ENCODE measurements at places on chromosomes 3 and 15. TPM values are rescaled to one million over a fixed set of nuclear protein-coding genes. Genes with fewer than 3 reads are reported as not detected.

- no peak overlapping the region for H3K27ac ChIP-seq
- no peaks in the 10 kb centered on the region for H3K4me1 ChIP-seq
- no peak for DNase-seq
- H3K36me3 ChIP-seq: no peaks in the 10 kb centered on the region
Measured at GRCh38 chr15:77656294-77656693, 23.6 kb upstream of the LINGO1 start.

- no peak overlapping the region for H3K27ac ChIP-seq
- no peak overlapping the region for H3K4me3 ChIP-seq
- DNase-seq: no peak
- H3K4me1 ChIP-seq: no peaks in the 10 kb centered on the region
- no peaks in the 10 kb centered on the region for H3K27me3 ChIP-seq
Measured at GRCh38 chr3:116433552-116433951, 11.7 kb downstream of the LSAMP start.

- H3K36me3 ChIP-seq: no peaks in the 10 kb centered on the region
- no peaks in the 10 kb centered on the region for H3K27me3 ChIP-seq
- no peaks in the 10 kb centered on the region for H3K4me1 ChIP-seq
- no peak overlapping the region for H3K27ac ChIP-seq
Measured at GRCh38 chr3:179421500-179421899, 29.8 kb downstream of the GNB4 start.

DNA sequence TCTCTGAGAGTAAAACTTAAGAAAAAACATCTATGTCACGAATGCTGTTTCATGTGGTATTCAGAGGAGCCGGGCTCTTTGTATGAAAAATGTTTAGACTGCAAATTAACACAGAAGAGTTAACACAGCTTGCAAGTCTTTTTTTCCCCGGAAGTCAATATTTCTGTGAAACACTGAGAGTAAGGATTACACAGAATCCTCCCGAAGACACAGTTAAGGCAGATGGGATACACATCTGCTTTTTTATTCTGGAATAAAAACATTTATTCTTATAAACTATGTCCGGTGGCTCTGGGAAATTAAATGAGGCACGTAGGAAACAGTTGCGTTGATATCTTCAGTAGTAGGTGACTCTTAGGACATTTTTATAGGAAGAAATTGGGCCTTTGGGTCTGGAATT lies 180.6 kb downstream of the PTPRG start:
- H3K36me3 ChIP-seq: no peaks in the 10 kb centered on the region
- H3K4me1 ChIP-seq: no peaks in the 10 kb centered on the region
- H3K27me3 ChIP-seq: no peaks in the 10 kb centered on the region
- no peak overlapping the region for H3K27ac ChIP-seq

DNA sequence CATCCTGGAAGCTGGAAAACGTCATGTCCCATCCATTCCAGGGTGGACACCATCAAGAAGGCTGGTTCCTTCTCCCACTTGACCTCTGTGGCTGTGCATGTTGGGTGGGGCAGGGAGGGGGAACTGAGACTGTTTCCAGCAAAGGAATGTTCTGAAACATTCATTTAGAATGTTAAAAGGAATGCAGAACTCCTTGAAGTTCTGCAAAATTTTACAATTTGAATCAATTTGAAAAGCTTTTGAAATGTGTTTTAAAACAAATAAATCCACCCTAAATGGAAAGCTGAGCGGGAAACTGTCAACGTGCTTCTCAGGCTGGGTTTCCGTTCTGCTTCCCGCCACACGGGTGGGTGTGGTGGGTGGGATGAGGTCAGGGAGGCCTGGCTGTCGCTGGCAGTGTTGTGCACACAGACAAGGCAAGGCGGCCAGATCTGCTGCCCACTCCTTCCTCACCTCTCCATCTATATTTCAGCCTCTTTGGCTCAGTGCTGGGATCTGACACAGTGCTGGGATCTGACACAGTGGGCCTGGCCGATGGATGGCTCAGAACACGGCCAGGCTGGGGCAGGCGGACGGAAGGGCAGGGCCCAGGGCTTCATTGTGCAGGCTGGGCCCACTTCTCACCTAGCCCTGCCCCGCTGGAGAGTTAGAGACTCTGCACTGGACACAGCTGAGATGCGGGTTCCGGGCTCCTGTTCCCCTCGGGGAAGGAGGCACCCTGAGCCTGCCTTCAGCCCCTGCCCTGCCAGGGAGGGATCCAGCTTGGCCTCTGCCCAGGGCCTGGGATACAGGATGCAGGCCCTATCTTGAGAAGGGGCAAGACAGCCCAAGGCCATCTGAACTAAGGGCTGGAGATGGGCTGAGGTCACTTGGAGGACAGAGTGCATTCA lies 110.4 kb downstream of the TMEM266 start:
- no peak for DNase-seq
- H3K36me3 ChIP-seq: no peaks in the 10 kb centered on the region
- no peaks in the 10 kb centered on the region for H3K27me3 ChIP-seq
- H3K27ac ChIP-seq: no peak overlapping the region

DNA sequence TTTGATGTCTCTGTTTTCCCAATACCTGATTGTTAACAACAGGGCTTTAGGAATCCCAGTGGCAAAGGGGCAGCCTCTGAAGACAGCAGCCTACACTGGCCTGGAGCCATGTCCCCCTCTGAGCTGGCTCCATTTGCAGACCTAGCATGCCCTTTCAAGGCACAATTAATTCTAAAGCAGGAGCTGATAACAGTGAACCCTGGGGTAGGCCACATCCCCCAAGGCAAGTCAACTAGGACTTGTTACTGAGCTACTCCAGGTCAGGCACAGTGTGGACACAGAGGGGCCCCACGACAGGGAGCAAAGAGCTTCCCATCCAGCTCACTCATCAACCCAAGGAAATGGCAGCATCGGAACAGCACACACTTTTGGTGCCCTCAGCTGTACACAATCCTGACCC lies 51.9 kb downstream of the SPSB4 start:
- no peak for DNase-seq
- H3K36me3 ChIP-seq: no peaks in the 10 kb centered on the region
- no peaks in the 10 kb centered on the region for H3K4me1 ChIP-seq
- no peak overlapping the region for H3K4me3 ChIP-seq
- H3K27ac ChIP-seq: no peak overlapping the region

The HTD2 gene
- total RNA-seq: 4.5 TPM

GRCh38 chr15:81043281-81043934 lies 42.7 kb downstream of the TLNRD1 start:
- H3K36me3 ChIP-seq: no peaks in the 10 kb centered on the region
- no peak for DNase-seq
- no peaks in the 10 kb centered on the region for H3K27me3 ChIP-seq
- peaks cover 11% of the 10 kb centered on the region for H3K4me1 ChIP-seq

The ATP11B gene
- 114 TPM for total RNA-seq

The SNTN gene
- total RNA-seq: not detected

DNA sequence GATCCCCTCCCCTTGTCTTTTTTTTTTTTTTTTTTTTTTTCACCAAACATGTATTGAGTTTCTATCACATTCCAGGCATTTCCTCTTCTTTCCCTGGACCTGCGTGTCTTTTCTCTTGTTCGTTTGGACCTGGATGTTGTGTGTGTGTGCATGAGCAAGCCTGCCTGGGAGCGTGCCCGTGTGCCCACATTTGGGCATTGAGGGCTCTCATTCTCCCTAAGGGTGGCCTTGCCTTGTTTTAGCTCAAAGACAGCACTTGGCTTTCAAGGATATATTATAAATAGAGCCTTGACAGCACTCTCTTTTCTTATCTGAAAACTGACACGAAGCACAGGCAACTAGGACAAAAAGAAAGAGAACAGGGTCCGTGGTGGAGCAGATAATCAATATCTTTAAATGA lies 39.0 kb upstream of the SLC25A26 start:
- no peaks in the 10 kb centered on the region for H3K36me3 ChIP-seq
- H3K4me3 ChIP-seq: no peak overlapping the region
- H3K27ac ChIP-seq: no peak overlapping the region
- H3K4me1 ChIP-seq: no peaks in the 10 kb centered on the region
- DNase-seq: no peak

DNA sequence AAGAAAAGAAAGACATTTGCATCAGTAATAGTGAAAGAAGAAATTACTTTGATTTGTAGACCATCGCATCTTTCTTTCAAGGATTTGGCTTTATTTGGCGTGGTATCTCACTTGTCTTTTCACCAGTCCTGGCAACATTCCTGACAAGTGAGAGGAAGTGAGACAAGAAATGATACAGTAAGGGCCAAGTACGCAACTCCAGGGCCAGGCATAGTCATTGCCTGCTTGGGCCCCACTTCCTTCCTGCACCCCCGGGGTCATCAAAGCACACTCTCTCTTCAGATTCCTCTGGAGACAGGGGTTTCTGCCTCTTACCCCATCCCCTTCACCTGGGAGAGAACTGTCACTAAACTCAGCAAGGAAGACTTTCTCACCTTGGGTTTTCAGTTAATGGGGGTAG lies 55.1 kb downstream of the CD47 start:
- H3K36me3 ChIP-seq: peaks cover 26% of the 10 kb centered on the region
- no peaks in the 10 kb centered on the region for H3K27me3 ChIP-seq
- H3K4me3 ChIP-seq: no peak overlapping the region
- H3K27ac ChIP-seq: no peak overlapping the region
- no peaks in the 10 kb centered on the region for H3K4me1 ChIP-seq

DNA sequence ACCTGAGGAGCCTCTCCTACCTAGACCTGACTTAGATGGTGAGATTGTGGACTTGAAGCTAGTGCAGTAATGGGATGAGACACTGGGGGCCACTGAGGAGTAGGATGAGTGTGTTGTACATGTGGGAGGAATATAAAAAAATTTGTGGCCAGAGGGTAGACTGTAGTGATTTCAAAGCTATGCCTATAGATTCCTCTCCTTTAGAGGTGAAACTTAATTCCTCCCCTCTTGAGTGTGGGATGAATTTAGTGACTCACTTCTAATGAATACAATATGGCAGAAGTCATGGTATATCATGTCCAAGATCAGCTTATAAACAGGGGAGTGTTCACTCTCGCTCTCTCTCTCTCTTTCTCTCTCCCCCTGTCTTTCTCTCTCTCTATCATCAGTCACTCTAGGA lies 6.7 kb downstream of the ZNF860 start:
- no peak overlapping the region for H3K27ac ChIP-seq
- no peaks in the 10 kb centered on the region for H3K36me3 ChIP-seq
- H3K4me1 ChIP-seq: no peaks in the 10 kb centered on the region

The MYL3 gene
- not detected for total RNA-seq

The SGO1 gene
- 0.68 TPM for total RNA-seq

DNA sequence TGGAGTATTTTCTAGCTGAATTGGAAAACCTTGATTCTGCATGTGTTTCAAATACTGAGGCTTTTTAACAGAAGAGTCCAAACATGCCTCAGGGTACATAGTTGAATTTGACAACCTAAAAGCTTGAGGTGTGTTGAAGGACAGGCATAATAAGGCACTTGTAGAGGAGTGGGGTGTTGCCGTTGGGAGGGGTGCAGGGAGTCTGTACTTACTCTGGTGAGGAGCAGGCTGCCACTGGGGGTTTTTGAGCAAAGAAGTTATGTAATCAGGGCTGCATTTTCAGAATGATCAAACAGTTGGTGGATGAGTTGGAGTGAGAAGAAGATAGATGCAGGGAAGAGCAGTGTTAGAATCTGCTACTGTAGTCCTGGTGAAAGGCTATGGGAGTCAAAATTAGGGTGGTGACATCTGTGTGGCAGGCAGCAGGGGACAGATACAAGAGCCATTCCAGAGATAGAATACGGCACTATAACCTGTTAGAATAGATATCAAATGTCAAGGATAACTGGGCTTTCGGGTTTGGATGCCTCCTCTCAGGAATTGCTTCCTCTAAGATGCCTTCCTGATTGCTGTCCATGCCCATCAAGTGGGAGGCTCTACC lies 161.6 kb downstream of the GHSR start:
- H3K36me3 ChIP-seq: peaks cover 7% of the 10 kb centered on the region
- DNase-seq: no peak
